ENCODE measurements at places on chromosomes 4 and X.

DNA sequence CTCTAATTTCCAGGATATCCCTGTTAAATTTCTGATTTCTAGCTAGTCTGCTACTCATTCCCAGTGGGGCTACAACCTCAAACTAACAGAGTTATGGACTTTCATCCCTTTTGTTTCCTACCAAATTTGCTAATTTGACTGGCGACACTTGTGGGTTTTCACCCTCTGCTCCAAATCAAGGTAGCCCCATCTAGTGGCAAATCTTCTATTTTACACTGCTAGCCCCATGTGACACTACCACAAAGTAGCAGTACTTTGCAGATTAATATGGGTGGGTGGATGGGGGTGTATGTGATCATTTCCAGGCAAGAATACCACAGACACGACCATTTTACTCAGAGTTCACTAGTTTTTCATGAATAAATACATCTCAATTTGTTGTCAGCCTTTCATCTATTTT lies 150.3 kb downstream of the MSL3 start:
- no peak for DNase-seq

GRCh38 chrX:3026074-3026815 lies 15.0 kb upstream of the ARSF start:
- no peak for DNase-seq

GRCh38 chrX:80246271-80246670 lies 174.0 kb upstream of the TENT5D start:
- no peak for DNase-seq

DNA sequence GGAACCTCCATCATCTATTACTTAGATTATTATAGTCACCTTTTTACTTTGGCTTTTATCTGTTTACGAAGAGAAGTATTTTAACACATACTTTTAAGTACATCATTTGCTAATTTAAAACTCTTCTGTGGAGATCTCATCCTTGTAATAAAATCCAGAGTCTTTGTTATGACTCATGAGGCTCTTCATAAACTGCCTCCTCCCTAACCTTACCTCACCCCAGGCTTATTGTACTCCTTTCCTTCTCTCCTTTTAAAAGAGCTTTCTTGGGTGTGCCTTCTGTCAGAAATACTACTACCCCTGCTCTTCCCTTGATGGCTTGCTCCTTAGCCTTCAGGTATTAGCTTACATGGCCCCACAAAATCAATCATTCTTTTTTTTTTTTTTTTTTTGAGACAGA lies 6.6 kb downstream of the ARL9 start:
- no peak for DNase-seq

- DNase-seq = no peak
These were observed 62.5 kb downstream of the RLIM start for GRCh38 chrX:74551934-74552333.

- no peak for DNase-seq
These were observed 72.0 kb downstream of the FRMPD4 start for GRCh38 chrX:12210196-12210815.

GRCh38 chr4:111838406-111838930 lies 306.8 kb upstream of the FAM241A start:
- DNase-seq = no peak

DNA sequence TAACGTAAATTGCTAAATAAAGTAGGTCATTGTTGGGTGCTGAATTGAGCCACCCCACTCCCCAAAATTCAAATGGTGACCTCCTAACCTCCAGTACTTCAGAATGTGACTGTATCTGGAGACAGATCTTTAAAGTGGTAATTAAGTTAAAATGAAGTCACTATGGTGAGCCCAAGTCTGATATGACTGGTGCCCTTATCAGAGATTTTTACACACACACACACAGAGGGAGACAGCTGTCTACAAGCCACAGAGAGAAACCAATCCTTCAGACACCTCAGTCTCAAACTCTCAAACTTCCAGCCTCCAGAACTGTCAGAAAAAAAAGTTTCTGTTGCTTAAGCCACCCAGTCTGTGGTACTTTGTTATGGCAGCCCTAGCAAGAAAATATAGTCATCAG lies 879.2 kb upstream of the INTU start:
- no peak for DNase-seq

GRCh38 chrX:106898462-106898861 lies 4.7 kb downstream of the RIPPLY1 start:
- no peak for DNase-seq

GRCh38 chrX:136250191-136251040 lies 784 bp downstream of the MAP7D3 start:
- DNase-seq = no peak

GRCh38 chrX:119486745-119487144 lies 18.5 kb downstream of the SLC25A5 start:
- no peak for DNase-seq

GRCh38 chrX:119817130-119817690 lies 25.8 kb upstream of the RPL39 start:
- no peak for DNase-seq

DNA sequence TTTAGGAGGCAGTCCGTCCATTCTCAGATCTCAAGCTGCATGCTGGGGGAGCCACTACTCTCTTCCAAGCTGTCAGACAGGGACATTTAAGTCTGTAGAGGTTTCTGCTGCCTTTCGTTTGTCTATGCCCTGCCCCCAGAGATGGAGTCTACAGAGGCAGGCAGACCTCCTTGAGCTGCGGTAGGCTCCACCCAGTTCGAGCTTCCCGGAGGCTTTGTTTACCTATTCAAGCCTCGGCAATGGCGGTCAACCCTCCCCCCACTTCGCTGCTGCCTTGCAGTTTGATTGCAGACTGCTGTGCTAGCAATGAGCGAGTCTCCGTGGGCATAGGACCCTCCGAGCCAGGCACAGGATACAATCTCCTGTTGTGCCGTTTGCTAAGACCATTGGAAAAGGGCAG lies 10.7 kb upstream of the ADH5 start:
- no peak for DNase-seq

GRCh38 chr4:20119141-20119540 lies 132.6 kb upstream of the SLIT2 start:
- DNase-seq = no peak

- DNase-seq = no peak
These were observed 116.2 kb downstream of the TBC1D19 start for GRCh38 chr4:26700110-26700509.

GRCh38 chrX:107324493-107325310 lies 118.3 kb downstream of the DNAAF6 start:
- DNase-seq = peak; percentile 51

DNA sequence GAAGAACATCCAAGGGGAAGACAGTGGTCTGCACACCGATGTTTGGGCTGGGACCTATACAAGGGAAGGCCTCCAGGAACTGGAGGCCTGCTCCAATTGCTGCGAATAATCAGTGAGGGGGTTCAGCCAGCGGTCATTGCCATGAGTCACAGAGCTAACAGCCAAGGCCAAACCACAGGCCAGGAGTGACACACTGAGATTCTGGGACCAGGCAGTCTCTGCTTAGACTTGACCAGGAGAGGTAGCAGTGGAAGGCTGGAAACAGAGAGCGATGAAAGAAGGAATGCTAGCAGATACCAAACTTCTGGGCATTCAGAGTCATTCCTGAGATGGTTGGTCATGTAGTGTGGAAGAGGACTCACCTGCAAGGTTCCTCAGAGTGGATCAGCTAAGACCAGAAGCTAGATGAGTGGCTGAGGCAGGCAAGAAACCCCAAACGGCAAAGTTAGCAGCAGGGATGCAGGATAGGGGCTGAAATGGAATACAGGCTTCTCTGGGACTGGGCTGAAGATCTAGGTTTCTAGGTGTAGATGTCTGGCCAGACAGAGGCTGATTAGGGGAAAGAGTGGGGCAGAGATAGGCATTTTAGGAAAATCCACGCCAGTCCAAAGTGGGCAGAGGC lies 54.7 kb downstream of the CNGA2 start:
- DNase-seq = peak; percentile 46

GRCh38 chr4:28402751-28403150 lies 1542.1 kb downstream of the STIM2 start:
- no peak for DNase-seq

DNA sequence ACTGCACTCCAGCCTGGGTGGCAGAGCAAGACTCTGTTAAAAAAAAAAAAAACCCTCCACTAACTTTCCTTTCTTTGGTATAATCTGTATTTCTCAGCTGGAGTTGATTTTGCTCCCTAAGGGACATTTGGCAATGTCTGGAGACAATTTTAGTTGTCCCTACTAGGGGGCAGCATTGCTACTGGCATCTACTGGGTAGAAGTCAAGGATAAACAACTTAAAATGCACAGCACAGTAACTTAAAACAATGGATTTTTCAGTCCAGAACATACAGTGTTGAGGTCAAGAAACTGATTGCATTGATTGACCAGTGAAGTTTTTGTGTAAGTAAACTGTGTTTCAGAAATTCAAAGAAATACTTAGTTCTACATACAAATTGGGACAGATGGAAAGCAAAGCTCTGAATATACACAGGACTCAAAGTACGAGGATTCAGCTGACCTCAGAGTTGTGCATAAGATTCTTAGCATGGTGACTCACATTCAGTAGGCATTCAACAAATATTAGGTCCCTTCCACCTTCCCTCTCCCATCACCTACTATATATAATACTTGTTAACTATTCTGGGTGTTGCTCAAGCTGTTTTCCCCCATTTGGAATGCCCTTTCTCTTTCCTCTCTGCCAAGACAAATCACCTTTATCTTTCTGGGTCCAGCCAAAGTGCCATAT lies 8.8 kb downstream of the DDX53 start:
- no peak for DNase-seq

DNA sequence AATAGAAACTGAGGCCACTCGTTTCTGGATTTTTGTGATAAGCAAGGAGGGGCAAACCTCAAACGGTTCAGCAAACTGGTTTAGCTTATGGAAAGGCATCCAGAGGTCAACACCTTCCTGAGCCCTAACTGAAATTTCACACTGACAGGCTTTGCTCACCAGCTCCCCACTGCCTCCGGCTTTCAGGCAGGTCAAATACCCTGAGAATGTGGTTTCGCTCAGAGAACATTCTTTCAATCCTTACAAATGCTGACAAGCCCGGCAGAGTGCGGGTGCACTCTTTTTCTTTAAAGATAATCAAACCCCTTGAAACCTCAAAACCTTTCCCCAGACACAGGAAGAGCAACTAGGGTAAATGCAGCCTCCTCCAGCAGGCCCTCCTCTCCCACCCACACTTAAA lies 41.5 kb downstream of the CD40LG start:
- no peak for DNase-seq

DNA sequence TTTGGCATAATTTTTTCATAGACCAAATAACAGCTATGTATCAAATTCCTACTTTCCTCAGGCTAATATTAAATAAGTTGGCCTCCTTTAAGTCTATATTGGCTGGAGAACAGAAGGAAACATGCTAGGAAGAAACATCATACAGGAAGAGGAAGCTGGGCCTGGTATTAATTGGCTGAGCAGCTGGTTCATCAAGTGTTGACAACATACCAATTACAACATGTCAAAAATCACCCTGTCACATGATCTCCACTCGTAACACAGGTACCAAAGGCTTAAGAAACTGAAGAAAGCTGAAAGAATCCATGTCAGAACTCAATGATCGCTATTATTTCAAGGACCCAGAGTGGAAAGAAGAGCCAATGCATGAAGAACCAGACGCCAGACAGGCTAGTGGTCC lies 10.5 kb downstream of the WDFY3 start:
- no peak for DNase-seq

DNA sequence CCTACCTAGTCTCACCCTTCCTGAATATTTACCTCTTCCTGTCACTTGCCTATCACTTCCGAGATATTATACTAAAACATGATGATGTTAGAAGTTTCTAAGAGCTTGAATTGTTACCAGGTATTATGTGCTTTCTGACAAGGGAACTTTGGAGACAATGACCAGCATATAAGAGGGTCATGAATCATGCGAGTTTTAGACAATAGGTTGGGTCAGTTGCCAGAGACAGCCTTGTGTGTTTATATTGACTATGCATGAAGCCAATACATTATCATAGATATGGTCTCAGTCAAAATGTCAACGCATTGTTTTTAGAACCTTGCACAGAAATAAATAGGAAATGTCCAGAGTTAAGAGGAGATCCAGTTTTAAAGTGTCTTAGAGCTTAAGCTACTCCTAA lies 116.8 kb downstream of the KLHL4 start:
- no peak for DNase-seq

- DNase-seq = no peak
These were observed 131.3 kb downstream of the GUCY2F start for GRCh38 chrX:109350551-109350950.

GRCh38 chrX:129980540-129981199 lies 1.8 kb upstream of the BCORL1 start:
- DNase-seq = peak; percentile 78

GRCh38 chr4:34636623-34637022 lies 1607.7 kb downstream of the ARAP2 start:
- no peak for DNase-seq

- DNase-seq = no peak
These were observed 134.9 kb downstream of the SLC4A4 start for GRCh38 chr4:71473541-71474240.

DNA sequence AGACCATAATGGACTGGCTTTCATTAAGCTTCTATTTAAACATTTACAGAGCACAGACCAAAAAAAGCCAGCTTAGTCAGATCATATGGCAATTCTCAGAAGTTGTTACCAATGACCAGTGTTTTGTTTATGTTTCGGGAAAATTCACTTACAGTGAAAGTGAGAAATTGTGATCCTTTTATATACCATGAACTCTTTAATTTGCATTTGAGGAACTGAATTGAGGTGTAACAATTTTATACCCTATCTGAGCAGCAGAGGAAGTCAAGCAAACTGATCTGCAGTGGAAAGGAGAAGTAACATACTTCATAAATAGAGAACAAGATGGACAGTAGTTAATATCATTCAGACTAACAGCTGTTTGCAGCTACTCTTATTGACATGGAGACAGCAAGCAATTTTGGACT lies 97.1 kb downstream of the TMA16 start:
- no peak for DNase-seq

- DNase-seq = no peak
These were observed 3.5 kb downstream of the PNCK start for GRCh38 chrX:153669901-153670731.

DNA sequence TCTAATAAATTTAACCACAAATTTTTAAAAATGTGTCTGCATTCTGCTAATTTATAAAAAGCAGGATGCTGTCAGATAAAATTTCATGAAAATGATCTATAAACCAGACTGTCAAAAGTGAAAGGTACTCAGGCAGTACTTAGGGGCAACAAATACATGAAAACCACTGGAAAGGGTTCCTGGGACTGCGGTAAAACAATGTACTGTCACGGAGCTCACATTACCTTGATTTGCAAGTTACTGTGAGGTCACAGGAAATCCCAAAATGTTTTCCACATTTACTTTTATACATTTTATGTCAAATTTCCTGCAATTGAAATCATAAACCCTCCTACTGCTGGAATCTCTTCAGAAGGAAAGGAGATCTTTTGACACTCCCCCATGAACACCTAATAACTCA lies 45.3 kb downstream of the SHISA3 start:
- no peak for DNase-seq

All from Right ventricle myocardium superior (tissue), 1 donor.